ENCODE measurements at places on chromosomes 1 and 21. TPM values are rescaled to one million over a fixed set of nuclear protein-coding genes. Genes with fewer than 3 reads are reported as not detected.

DNA sequence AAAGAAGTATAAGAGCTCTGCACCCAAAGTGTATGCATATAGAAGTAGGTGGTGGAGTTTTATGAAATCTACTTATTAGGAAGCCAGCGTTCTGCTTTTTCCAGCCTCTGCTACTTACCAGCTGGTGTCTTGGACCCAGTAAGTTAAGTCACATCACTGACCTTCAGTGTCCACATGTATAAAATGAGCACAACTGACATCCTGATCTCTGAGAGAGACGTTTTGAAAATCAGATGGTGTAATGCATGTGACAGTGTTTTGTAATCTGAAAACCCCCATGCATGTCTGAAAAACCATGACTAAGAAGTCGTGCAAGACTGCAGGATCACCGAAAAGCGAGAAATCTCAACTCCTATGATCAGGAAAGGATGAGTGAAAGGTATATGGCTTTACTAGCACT is 2.0 kb downstream of the CR1 start:
- H3K36me3 ChIP-seq = no peaks in the 10 kb centered on the region
- H3K4me1 ChIP-seq = peaks cover 7% of the 10 kb centered on the region
- H3K27me3 ChIP-seq = no peaks in the 10 kb centered on the region
- no peak for DNase-seq
- no peak overlapping the region for H3K27ac ChIP-seq

The NID1 gene
- total RNA-seq = 60.2 TPM

GRCh38 chr1:215497528-215497927 is 69.6 kb upstream of the KCTD3 start:
- H3K36me3 ChIP-seq = no peaks in the 10 kb centered on the region
- no peaks in the 10 kb centered on the region for H3K4me1 ChIP-seq
- no peak for DNase-seq
- no peaks in the 10 kb centered on the region for H3K27me3 ChIP-seq
- H3K4me3 ChIP-seq = no peak overlapping the region

The RIPPLY3 gene
- 0.12 TPM for total RNA-seq

GRCh38 chr1:228000836-228001563 is 5.8 kb upstream of the WNT3A start:
- no peaks in the 10 kb centered on the region for H3K36me3 ChIP-seq
- H3K4me3 ChIP-seq = no peak overlapping the region
- no peaks in the 10 kb centered on the region for H3K27me3 ChIP-seq
- peak; percentile 29 for DNase-seq
- H3K4me1 ChIP-seq = no peaks in the 10 kb centered on the region

DNA sequence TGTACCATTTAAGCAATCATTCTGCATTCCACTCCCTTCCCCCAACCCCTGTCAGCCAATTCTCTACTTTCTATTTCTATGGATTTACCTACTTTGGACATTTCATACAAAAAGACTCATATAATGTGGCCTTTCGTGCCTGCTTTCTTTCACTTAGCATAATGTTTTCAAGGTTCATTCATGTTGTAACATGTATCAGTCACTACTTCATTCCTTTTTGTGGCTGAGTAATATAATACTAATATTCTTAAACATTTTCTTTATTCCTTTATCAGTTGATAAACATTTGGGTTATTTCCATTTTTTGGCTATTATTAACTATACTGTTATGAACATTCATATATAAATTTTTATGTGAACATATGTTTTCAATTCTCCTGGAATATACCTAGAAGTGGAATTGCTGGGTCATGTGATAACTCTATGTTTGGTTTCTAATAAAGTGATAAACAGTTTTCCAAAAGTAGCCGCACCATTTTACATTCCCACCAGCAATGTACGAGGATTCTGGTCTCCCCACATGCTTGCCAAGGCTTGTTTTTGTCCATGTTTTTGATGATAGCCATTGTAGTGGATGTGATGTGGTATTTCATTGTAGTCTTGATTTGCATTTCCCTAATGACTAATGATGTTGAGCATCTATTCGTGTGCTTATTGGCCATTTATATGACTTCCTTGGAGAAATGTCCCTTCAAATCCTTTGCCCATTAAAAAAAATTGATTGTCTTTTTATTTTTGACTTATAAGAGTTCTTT is 61.9 kb upstream of the GNG12 start:
- no peaks in the 10 kb centered on the region for H3K27me3 ChIP-seq
- no peak overlapping the region for H3K4me3 ChIP-seq
- H3K4me1 ChIP-seq = no peaks in the 10 kb centered on the region

The EPHA10 gene
- total RNA-seq = not detected

- H3K4me1 ChIP-seq = no peaks in the 10 kb centered on the region
- no peak for DNase-seq
- H3K4me3 ChIP-seq = no peak overlapping the region
- H3K27ac ChIP-seq = no peak overlapping the region
- no peaks in the 10 kb centered on the region for H3K36me3 ChIP-seq
Measured at GRCh38 chr1:211148366-211148765, 14.4 kb upstream of the KCNH1 start.

The TRAF3IP3 gene
- 7.7 TPM for total RNA-seq

DNA sequence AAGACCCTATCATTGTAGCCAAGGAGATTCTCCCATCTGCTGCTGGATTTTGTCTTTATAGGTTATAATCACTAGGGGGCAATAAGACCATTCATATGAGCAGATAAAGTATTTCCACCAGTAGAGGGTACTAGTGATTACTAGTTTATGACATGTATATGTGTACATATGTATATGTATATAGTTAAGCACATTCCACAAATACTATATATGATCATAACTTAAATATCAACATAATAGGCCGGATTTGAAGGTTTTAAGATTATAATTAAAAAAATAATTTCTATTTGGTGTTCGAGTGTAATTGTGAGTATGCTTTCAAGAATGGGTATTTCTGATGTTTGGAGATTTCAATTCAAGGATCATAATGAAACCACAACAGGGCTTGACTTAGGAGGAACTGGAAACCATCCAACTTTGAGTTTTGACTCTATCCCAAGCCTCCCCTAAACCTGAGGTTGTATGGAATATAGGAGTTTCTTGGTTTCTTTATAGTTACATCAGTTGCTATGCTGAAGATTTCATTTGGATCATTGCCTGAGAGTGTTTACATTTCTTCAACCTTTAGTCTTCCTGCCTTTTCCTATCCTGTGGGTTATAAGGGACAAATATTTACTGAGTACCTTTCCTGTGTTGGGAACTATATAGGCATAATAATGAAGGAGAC is 16.9 kb downstream of the TCEANC2 start:
- H3K36me3 ChIP-seq = no peaks in the 10 kb centered on the region
- H3K27me3 ChIP-seq = no peaks in the 10 kb centered on the region
- peaks cover 7% of the 10 kb centered on the region for H3K4me1 ChIP-seq
- no peak overlapping the region for H3K4me3 ChIP-seq
- DNase-seq = no peak

GRCh38 chr21:44766014-44766817 is 35.4 kb downstream of the UBE2G2 start:
- no peak overlapping the region for H3K4me3 ChIP-seq
- no peaks in the 10 kb centered on the region for H3K27me3 ChIP-seq
- peaks cover 18% of the 10 kb centered on the region for H3K36me3 ChIP-seq
- no peak for DNase-seq

DNA sequence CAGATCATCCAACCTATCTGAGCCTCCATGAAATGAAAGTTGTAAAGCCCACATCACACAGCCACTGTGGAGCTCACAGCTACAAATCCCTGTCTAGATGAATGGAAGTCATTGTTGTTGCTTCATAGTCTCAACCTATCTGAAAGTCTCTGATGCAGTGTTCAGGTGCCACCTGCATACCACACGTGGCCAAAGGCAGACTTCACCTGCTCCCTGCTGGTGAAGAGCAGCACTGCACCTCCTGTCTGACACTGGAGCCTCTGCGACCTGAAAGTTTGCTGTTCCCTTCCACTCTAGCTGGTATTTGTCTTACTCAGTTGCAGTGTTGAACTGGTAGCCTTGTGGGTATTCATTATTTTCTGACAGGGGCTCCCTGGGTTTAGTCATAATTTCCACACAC is 18.4 kb downstream of the LORICRIN start:
- H3K36me3 ChIP-seq = no peaks in the 10 kb centered on the region
- DNase-seq = no peak
- H3K4me3 ChIP-seq = no peak overlapping the region
- no peaks in the 10 kb centered on the region for H3K27me3 ChIP-seq
- no peaks in the 10 kb centered on the region for H3K4me1 ChIP-seq
- no peak overlapping the region for H3K27ac ChIP-seq

DNA sequence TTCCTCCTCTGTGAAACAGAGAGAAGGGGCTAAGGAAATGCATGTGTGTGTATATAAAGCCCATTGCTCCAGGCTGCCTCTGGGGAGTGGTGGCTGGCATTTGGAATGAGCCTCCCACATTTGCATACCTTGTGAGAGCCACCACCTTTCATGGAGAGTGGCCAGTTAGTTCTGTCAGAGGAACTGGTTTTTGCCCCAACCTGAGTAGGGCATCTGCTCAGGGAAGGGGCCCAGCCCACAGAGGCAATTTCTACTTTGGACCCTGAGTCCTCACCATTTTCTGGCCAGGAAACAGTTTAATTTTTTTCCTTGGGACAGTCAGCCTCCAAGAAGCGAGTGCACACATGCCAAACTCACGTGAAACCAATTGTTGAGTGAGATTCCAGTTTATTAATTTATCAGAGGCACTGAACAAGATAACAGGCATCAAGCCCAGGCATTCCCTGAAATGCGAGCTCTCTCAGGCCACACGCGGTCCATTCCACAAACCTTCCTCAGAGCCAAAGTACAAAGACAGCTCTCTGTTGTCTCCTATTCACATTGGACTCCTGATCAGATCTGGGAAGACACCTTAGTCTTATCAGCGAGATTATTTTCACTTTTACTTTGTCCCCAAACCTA is 1.0 kb upstream of the SLC6A9 start:
- H3K27ac ChIP-seq = no peak overlapping the region
- H3K27me3 ChIP-seq = no peaks in the 10 kb centered on the region
- no peak overlapping the region for H3K4me3 ChIP-seq
- DNase-seq = no peak
- H3K36me3 ChIP-seq = no peaks in the 10 kb centered on the region
- H3K4me1 ChIP-seq = no peaks in the 10 kb centered on the region

The SLC5A9 gene
- 13.2 TPM for total RNA-seq

The FAM151A gene
- 72.9 TPM for total RNA-seq

- H3K4me3 ChIP-seq = no peak overlapping the region
- no peaks in the 10 kb centered on the region for H3K36me3 ChIP-seq
- DNase-seq = no peak
- no peaks in the 10 kb centered on the region for H3K4me1 ChIP-seq
- no peak overlapping the region for H3K27ac ChIP-seq
Measured at GRCh38 chr1:198337886-198338285, 181.1 kb downstream of the NEK7 start.

The SH2D2A gene
- total RNA-seq = 0.32 TPM

DNA sequence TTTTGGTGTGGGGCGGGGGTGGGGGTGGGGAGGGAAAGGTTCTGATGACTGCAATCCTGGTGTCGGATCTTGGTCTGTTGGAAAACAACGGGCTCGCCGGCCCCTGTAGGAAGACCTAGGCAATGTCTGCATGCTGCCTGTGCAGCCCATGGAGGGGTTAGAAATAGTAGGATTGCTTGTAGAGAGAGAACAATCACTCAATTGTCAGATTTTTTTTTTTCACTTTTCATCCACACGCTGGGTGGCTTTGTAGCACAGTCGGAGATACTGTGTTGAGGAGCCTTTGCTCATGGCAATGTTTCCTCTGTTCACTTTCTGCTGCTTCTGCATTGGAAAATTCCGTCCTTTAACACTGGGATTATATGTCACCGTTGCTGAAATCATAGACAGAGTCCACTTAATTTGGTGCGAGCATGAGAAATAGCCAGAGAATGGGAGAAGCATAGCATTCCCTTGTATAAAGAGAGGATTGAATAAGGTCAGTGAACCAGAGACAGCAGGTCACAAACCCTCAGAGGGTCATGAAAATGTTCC is 107.5 kb downstream of the MRPS6 start:
- no peaks in the 10 kb centered on the region for H3K27me3 ChIP-seq
- H3K36me3 ChIP-seq = no peaks in the 10 kb centered on the region
- no peak overlapping the region for H3K27ac ChIP-seq
- no peaks in the 10 kb centered on the region for H3K4me1 ChIP-seq
- H3K4me3 ChIP-seq = no peak overlapping the region

DNA sequence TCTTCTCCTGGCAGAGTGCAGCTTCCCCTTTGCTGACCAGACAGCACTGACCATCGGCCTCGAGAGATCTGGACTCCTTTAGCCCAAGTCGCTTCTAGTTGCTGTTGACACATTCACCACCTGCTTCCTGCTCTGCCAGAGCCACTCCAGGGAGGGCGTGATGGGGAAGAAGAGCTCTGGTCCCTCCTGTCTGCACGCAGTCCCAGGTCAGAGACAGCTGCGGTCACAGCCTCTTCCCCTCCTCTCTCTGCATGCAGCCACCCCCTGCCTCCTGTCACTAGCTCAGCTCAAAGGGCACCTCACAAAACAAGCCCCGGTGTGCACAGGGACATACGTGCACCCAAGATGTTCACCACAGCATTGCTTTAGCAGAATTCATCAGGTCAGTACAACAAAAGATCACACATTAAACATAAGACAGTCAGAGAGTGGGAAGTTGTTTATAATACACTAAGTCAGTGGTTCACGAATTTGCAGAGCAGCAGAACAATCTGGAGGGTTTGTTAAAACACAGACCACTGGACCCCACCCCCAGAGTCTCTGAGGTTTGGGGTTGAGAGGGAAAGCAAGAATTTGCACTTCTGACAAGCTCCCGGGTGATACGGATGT is 132.9 kb downstream of the SYF2 start:
- no peaks in the 10 kb centered on the region for H3K36me3 ChIP-seq
- H3K4me3 ChIP-seq = no peak overlapping the region
- H3K27me3 ChIP-seq = no peaks in the 10 kb centered on the region
- no peak overlapping the region for H3K27ac ChIP-seq

DNA sequence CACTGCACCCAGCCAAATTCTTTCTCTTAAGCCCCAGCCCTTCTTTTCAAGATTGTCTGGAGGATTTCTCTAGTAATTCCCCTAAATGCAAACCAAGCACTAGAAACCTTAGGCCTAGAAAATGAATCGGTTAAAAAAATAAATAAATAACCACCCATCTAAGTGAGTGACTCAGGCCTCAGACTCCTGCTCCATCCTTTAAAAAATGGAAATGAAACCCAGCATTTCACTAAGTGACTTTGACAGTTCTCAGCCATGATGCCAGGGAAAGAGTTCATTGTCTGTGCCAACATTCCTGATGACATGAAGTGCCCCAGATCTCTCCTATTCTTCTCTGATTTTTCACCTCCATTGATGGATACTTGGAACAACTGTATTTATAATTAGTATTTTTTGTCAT is 415.2 kb upstream of the DAB1 start:
- DNase-seq = no peak
- no peaks in the 10 kb centered on the region for H3K4me1 ChIP-seq
- H3K27ac ChIP-seq = no peak overlapping the region
- no peaks in the 10 kb centered on the region for H3K36me3 ChIP-seq
- no peaks in the 10 kb centered on the region for H3K27me3 ChIP-seq

DNA sequence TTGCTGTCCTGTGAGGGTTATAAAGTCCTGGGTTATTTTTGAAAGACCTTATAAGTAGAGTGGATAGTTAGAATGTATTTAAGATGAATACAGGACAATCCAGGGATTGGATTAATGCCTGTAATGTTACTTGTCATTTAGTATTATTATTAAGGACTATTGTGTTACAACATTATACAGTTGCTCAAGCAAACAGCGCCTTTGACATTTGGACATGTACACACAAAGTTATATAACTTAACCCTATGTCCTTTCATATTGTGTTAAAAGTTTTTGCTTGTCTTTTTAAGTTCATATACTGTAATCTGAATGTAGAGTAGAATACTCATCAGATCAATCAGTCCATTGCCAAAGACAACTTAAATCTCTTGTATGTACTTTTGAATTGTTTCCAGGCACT is 2.0 kb downstream of the PRKAA2 start:
- DNase-seq = no peak
- no peaks in the 10 kb centered on the region for H3K4me1 ChIP-seq
- H3K4me3 ChIP-seq = no peak overlapping the region
- no peak overlapping the region for H3K27ac ChIP-seq
- no peaks in the 10 kb centered on the region for H3K36me3 ChIP-seq
- H3K27me3 ChIP-seq = no peaks in the 10 kb centered on the region

Data from right lobe of liver (tissue), 6 donors.